Mucosa of gallbladder (tissue), 1 donor: ENCODE measurements at places on chromosomes 11 and 22. TPM values are rescaled to one million over a fixed set of nuclear protein-coding genes. Genes with fewer than 3 reads are reported as not detected.

DNA sequence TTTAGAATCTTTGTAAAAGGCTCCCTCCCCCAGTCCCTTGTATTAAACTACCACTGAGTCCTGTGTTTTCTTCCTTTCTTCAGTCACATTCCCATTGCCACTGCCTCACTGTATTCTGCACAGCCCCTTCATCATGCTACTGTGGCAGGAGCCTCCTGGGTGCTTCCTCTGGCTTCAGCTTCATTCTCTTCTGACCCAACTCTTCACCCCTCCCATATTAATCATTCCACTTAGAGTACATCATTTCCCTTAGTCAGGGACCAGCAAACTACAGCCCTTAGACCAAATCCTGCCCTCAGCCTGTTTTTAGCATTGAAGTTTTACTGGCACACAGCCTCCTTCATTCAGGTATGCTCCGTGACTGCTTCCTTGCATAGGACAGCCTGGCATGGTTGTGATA, 127.7 kb upstream of the MTNR1B start:
- no peak for DNase-seq

FOLR2 gene
- 18.9 TPM for total RNA-seq

- DNase-seq: no peak
These were observed 5.6 kb upstream of the TMA7B start for GRCh38 chr22:39954584-39955055.

GRCh38 chr11:61971248-61972111, 4.0 kb upstream of the FTH1 start:
- peak; percentile 98 for DNase-seq

DNA sequence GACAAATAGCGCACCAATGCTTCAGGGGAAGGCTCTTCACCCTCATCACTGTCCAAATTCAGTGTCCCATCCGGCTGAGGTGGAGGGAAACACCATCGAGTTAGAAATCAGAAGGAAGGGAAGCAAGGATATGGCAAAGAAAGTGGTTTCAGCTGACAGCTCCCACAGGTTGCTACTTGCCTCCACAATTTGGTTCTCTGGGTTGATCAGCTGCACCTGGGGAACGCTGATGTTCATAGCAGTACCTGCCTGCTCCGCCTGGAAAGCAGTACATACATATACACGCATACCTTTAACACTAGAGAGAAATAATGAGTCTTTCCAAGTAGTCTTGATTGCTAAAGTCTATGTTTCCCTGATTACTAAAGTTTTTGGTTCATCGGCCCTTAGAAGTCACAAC, 37.8 kb upstream of the APOA1 start:
- no peak for DNase-seq
